ENCODE measurements at places on chromosomes 12 and 14.

DNA sequence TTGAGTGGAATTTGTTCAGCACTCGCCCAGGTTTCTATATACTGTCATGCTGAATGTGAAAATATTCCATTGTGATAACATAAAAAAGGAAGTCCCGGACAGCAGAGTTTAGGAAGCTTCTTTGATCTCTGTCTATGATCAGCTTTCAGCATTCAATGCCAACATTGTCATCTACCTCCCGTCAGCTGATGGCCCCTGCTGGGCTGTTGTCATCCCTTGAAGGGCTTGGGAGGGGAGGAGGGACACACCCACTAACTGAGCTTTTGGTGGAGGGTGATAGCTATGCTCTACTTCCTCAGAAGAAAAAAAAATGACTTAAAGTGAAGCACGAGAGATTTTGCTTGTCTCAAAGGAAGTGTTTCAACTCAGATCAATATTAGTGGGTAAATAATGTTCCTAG is 4.7 kb upstream of the KRT77 start:
- H3K27me3 ChIP-seq, result peaks cover 7% of the 10 kb centered on the region
- H3K4me3 ChIP-seq, result no peak overlapping the region
- H3K36me3 ChIP-seq, result no peaks in the 10 kb centered on the region
- no peak for DNase-seq

DNA sequence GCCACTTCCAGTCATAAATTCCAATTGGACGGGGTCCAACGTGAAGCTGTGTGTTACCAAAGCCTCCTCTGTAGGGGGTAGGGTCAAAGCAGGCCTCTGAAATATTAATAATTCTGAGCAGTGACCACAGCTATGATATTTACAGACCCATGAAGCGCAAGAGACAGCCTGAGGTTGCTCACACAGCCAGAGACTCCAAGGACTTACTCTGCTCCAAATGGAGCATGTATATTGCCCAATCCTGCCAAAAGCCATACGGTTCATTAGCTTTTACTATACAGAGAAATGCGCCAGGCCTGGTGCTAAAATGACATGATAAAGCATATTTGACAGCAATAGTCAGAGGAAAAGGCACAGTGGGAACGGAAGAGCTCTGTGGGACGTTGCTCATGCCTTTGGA is 151.3 kb downstream of the PAH start:
- no peaks in the 10 kb centered on the region for H3K27me3 ChIP-seq
- no peak overlapping the region for H3K4me3 ChIP-seq
- H3K4me1 ChIP-seq, result no peaks in the 10 kb centered on the region
- no peak for DNase-seq
- no peak overlapping the region for H3K27ac ChIP-seq

- no peaks in the 10 kb centered on the region for H3K4me1 ChIP-seq
- no peak overlapping the region for H3K27ac ChIP-seq
- no peak overlapping the region for H3K4me3 ChIP-seq
- DNase-seq, result no peak
These were observed 492.2 kb downstream of the FLRT2 start for GRCh38 chr14:86022031-86022629.

- no peaks in the 10 kb centered on the region for H3K4me1 ChIP-seq
- H3K4me3 ChIP-seq, result no peak overlapping the region
- DNase-seq, result no peak
- H3K27ac ChIP-seq, result no peak overlapping the region
- no peaks in the 10 kb centered on the region for H3K36me3 ChIP-seq
These were observed 209.7 kb upstream of the CDKN3 start for GRCh38 chr14:54186821-54187763.

DNA sequence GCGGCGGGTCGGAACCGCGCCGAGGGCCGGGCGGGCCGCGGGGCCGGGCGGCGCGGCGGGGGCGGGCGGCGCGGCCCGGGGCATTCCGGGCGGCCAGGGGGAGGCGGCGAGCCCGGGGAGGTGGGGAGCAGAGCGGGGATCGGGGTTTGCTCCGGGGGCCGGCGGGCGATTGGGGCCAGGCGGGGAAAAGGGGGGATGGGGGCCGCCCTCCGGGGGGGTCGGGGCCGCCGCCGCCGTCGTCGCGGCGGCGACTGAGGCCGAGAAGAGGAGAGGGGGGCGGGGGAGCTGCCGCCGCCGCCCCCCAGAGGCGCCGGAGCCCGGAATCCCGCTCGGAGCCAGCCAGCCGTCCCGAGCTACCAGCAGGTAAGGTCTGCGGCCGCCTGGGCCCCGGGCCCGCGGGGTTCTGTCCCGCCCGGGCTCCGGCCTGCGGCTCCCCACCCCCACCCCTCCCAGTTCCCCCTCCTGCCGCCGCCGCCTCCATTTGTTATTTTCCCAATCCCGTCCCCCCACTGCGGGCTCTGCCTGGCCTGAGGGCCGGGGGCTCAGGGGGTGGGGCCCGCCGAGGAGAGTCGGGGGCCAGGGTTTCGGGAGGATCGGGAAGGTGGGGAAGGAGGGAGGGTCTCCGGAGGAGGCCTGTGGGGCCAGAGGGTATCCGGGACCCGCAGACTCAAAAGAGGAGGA is 403 bp downstream of the ATN1 start:
- H3K36me3 ChIP-seq, result peaks cover 8% of the 10 kb centered on the region
- no peaks in the 10 kb centered on the region for H3K27me3 ChIP-seq
- H3K27ac ChIP-seq, result peak overlapping the region; percentile 100
- peak overlapping the region; percentile 99 for H3K4me3 ChIP-seq
- H3K4me1 ChIP-seq, result peaks cover 4% of the 10 kb centered on the region

DNA sequence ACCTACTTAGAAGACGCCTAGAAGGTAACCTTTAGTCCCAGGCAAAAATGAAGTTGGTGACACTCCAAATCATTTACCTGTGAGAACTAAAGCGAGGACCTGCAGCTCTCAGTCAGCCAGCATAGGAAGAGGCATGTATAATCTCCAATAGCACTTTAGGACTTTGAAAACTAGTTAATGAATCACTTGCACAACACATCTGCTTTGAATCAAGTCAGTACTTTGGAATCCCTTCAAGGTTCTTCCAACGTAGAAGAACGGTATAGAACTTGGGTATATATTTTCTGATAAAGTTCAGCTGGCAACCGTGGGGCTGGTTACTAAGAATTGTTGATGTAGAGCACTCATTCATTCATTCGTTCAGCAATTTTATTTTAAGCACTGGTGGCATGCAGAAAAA is 251.9 kb downstream of the TMEM132D start:
- no peaks in the 10 kb centered on the region for H3K27me3 ChIP-seq
- no peak overlapping the region for H3K27ac ChIP-seq
- H3K36me3 ChIP-seq, result no peaks in the 10 kb centered on the region

GRCh38 chr12:106235770-106236169 is 12.1 kb downstream of the CKAP4 start:
- no peak overlapping the region for H3K27ac ChIP-seq
- peaks cover 26% of the 10 kb centered on the region for H3K36me3 ChIP-seq
- no peak overlapping the region for H3K4me3 ChIP-seq
- no peak for DNase-seq
- no peaks in the 10 kb centered on the region for H3K4me1 ChIP-seq
- no peaks in the 10 kb centered on the region for H3K27me3 ChIP-seq

- H3K27ac ChIP-seq, result no peak overlapping the region
- no peak for DNase-seq
- no peaks in the 10 kb centered on the region for H3K36me3 ChIP-seq
- peaks cover 7% of the 10 kb centered on the region for H3K27me3 ChIP-seq
- H3K4me1 ChIP-seq, result no peaks in the 10 kb centered on the region
- H3K4me3 ChIP-seq, result no peak overlapping the region
These were observed 31.0 kb upstream of the GALNT9 start for GRCh38 chr12:132360410-132360809.

DNA sequence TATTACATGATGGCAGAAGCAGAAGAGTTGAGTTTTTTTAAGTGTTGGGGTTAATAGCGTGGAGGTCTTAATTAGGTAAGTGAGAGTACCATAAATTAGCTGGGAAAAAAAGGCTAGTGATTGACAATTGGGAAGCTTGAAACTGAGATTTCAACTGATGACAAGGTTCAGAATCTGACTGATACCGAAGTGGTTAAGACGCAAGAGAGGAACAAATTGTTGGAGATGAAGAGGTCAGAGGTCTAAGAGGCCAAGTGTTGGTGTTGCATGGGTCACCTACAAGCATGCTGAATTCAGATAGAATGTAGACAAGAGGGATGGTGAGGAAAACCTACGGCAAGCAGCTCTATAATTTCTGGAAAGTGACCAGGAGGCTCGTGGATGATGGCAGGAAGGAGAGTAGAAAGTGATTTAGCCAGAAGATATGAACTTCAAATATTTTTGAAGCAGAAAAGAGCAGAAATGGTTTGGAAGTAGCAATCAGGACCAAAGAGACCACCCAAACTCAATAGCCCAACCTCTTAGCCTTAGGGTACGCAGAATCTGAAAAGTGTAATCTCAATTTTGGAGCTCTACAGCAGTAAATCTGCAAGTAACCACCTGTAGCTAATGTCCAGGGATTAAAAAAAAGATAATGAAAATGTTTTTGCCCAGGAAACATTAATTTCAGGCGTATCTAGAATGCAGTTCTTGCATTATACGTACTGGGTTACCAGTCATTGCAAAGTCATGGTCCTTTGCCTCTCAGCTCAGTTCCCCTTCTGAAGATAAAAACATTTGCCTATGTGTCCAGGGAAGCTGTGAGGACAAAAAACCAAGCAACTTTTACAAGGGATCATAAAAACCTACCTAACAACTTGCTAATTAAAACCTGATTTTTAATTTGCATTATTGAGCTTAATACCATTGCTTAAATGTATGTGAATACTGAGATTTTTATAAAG is 1.7 kb upstream of the TMPO start:
- no peaks in the 10 kb centered on the region for H3K4me1 ChIP-seq
- H3K36me3 ChIP-seq, result no peaks in the 10 kb centered on the region
- H3K27ac ChIP-seq, result peak overlapping the region; percentile 97
- DNase-seq, result no peak

DNA sequence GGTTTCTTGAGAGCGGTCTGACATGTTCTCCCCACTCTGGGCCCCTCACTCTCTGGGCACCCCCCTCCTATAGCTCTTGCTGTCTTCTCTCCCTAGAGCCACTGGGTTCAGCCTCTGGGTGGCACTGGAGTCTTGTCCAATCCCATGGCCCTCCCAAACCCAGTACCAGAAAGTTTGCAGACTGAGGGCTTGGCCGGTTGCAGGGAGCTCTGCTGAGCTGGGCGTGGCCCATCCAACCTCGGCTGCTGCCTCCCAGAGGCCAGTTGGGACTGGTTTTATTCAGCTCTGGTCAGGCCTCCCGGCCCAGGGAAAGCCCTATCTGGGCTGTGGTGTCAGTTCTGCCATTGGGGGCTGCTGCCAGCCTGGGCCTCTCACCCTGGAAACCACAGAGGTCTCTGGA is 37.9 kb downstream of the ISCA2 start:
- no peak overlapping the region for H3K27ac ChIP-seq
- no peaks in the 10 kb centered on the region for H3K4me1 ChIP-seq
- DNase-seq, result no peak
- H3K36me3 ChIP-seq, result no peaks in the 10 kb centered on the region
- no peak overlapping the region for H3K4me3 ChIP-seq

GRCh38 chr12:16389594-16389993 is 42.1 kb downstream of the MGST1 start:
- peaks cover 14% of the 10 kb centered on the region for H3K4me1 ChIP-seq
- H3K27ac ChIP-seq, result no peak overlapping the region
- H3K36me3 ChIP-seq, result no peaks in the 10 kb centered on the region
- no peak overlapping the region for H3K4me3 ChIP-seq
- no peak for DNase-seq
- no peaks in the 10 kb centered on the region for H3K27me3 ChIP-seq

GRCh38 chr14:54189748-54190354 is 207.0 kb upstream of the CDKN3 start:
- no peak for DNase-seq
- H3K4me1 ChIP-seq, result no peaks in the 10 kb centered on the region
- no peaks in the 10 kb centered on the region for H3K27me3 ChIP-seq

- no peaks in the 10 kb centered on the region for H3K27me3 ChIP-seq
- peaks cover 32% of the 10 kb centered on the region for H3K4me1 ChIP-seq
- H3K4me3 ChIP-seq, result no peak overlapping the region
These were observed 7.0 kb upstream of the NUAK1 start for GRCh38 chr12:106145539-106146447.

DNA sequence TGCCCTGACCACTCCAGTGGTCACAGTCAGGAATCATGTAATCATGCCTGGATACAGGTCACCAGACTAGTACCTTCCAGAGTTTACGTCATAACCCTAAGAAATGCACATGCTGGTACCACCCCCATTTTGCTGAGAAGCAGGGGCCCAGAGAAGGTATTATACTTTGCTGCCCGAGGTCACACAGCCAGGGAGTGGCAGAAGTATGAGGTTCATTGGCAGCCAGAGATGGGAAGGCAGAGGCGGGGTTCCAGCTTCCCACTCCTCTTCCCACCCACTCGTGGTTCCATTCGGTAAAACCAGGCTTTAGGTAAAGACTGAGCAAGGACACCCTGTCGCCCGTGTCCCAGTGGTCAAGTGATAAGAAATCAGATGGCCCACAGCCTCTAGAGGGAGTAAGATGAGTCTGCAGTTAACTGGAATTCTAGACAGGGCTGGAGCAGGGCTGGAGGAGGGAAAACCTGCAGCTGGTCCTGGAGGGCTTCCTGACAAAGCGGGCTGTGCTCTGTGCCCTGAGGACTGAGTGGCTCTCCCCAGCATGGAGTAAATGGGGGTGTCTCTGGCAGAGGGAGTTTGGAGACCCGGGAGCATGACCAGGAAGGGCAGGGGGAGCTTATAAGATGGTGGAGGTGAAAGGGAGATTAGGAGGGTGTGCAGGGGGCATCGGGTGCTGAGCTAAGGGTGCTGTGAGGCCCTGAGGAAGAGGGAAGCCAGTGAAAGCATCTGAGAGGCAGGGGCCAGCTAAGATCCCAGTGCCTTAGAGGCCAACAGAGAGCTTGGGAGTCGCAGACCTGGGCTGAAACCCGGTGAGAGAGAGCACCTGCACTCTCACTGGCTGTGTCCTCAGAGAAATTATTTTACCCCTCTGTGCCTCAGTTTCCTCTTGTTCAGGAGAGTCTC is 5.7 kb downstream of the FAM222A start:
- H3K4me1 ChIP-seq, result peaks cover 99% of the 10 kb centered on the region
- no peaks in the 10 kb centered on the region for H3K36me3 ChIP-seq
- H3K27me3 ChIP-seq, result peaks cover 7% of the 10 kb centered on the region
- DNase-seq, result no peak
- H3K4me3 ChIP-seq, result no peak overlapping the region

- peak overlapping the region; percentile 65 for H3K27ac ChIP-seq
- H3K36me3 ChIP-seq, result peaks cover 69% of the 10 kb centered on the region
- no peaks in the 10 kb centered on the region for H3K27me3 ChIP-seq
- H3K4me1 ChIP-seq, result peaks cover 62% of the 10 kb centered on the region
These were observed 20.5 kb downstream of the CCND2 start for GRCh38 chr12:4293966-4294505.

- H3K27me3 ChIP-seq, result no peaks in the 10 kb centered on the region
- H3K4me1 ChIP-seq, result peaks cover 10% of the 10 kb centered on the region
- peak; percentile 47 for DNase-seq
- no peaks in the 10 kb centered on the region for H3K36me3 ChIP-seq
- no peak overlapping the region for H3K4me3 ChIP-seq
- H3K27ac ChIP-seq, result no peak overlapping the region
These were observed 32.4 kb downstream of the LTBP2 start for GRCh38 chr14:74579447-74580274.

GRCh38 chr14:105477660-105478397 is 3.2 kb downstream of the CRIP2 start:
- no peak for DNase-seq
- no peak overlapping the region for H3K4me3 ChIP-seq
- H3K36me3 ChIP-seq, result no peaks in the 10 kb centered on the region
- H3K27me3 ChIP-seq, result peaks cover 3% of the 10 kb centered on the region
- peak overlapping the region; percentile 9 for H3K27ac ChIP-seq

GRCh38 chr12:106084014-106084671 is 54.6 kb downstream of the NUAK1 start:
- no peak for DNase-seq
- H3K36me3 ChIP-seq, result no peaks in the 10 kb centered on the region
- H3K4me3 ChIP-seq, result no peak overlapping the region
- H3K27ac ChIP-seq, result no peak overlapping the region
- peaks cover 26% of the 10 kb centered on the region for H3K4me1 ChIP-seq
